Stimulated activated CD8-positive, alpha-beta memory T cell treated with anti-CD3 and anti-CD28 coated beads, Interleukin-7, amount 100 ng/mL, for 1 hour (primary cell): ENCODE measurements at places on chromosomes 3 and 15.

DNA sequence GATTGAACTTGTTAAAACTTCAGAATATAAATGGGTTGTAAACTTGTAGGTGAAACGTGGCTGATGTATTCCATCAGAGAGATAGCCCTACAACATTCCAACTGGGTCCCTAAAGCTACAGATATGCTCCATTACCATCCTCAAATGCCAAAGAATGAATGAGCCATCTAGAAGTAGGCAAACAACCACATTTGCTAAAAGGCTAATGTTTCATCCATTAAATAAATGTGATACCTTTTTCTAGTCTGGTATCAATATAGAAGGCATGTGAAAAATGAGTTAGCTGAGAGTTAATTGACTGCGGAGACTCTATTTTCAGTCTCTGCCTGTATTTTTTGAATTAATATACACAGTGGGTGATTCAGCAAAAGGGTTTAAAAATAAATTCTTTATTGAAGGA, 203.8 kb downstream of the RBMS3 start:
- DNase-seq: no peak

DNA sequence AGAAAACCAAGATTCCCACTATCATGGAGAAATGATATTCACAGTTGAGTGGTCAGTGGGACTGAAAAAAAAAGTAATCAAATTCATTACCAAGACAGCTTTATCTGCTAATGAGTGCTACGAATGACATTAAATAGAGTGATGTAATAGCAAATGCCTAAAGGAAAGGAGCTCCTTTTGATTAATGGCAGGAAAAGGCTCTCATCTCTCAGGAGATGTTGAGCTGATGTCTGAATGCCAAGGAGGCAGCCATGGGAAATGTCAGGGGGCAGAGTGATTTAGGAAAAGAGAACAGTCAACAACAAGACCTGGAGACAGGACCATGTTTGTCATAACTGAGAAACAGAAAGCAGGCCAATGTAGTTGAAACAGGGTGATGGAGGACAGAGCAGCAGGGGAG, 96.7 kb upstream of the SNTN start:
- DNase-seq: no peak

- DNase-seq: no peak
Measured at GRCh38 chr15:68417897-68418296, 14.1 kb downstream of the ITGA11 start.

DNA sequence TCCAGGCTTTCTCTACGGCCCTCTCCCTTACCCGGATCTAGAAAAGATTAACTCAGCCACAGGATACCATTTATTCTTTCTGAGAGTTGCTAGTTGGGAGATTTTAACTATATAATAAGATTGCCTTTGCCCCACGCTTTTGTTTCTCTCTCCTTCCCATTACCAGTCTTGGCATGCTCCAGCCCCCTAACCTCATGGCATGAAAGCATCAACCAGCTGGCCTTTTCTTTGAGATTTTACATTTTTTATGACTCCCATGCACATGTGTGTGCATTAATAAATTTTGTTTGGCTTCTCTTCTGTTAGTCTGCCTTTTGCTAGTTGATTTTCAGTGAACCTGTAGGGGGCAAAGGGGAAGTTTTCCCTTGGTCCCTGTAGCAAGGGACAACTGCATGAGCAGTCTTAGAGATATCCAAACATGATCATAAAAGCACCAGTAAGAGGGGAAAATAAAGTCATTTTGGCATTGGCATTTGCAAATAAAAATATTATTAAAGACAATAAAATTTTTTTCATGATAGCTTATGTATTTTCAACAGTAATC, 73.6 kb downstream of the OXSM start:
- no peak for DNase-seq

GRCh38 chr3:124964387-124964786, 29.8 kb upstream of the MUC13 start:
- no peak for DNase-seq

DNA sequence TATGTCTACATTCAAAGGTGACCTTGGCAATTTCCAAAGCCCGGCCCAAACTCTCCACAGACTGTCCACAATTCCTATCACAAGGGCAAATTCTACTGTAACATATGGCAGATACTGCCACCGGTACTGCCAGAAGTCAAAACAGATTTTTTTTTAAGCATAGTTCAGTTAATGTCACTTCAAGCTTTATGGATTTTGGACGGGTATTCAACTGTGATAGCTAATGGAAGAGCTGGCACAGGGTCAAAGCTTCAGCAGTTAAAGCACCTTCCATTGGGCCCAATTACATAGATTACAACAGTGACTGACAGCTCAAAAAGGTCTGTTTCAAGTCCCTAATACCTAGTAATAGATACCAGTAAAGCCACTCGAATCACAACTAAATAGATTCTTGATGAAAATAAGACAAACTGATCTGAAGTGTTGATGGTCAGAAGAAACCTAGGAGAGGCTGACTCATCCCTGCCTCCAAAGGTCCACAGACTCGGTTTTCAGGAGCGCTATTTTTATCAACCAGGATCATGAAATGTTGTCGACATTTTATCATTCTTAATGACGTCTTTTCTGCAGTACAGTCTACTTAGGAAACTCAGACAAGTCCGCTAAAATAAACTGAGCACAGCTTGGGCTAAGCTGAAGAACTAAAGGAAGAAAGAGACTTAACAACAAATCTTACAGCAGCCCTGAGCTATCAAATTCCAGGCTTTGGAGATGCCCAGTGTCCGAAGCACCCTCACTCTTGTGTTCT, 38.7 kb downstream of the ANXA2 start:
- DNase-seq: no peak

- no peak for DNase-seq
Measured at GRCh38 chr3:113211330-113212149, at the start of gene BOC. Gene BOC, plus strand, starts transcription at chr3:113211557. Its CDS starts 38,246 bp downstream, at chr3:113249803.

DNA sequence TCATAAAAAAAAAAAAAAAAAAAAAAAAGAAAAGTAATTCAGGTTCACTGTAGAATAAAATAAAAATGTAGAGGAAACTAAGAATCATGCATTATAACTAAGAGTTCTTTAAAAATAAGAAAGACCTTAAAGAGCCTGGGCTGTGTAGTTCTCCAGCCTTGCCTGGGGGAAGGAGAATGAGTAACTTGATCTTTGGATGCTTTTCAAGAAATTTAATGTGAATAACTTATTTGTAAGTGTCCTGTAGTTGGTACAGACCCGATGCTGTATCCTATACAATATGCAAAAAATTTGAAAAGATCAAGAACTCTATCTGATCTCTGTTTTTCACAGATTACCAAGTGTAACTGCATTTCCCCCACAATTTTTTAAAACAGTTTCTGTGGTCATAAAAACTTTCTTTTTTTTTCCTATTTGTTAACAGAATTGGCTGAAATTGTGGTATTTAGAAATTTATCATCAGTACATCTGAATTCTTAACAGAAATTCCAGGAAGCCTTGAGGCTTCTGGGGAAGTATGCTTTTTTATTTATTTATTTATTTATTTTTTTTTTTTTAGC, 195.3 kb downstream of the THRB start:
- DNase-seq: no peak

DNA sequence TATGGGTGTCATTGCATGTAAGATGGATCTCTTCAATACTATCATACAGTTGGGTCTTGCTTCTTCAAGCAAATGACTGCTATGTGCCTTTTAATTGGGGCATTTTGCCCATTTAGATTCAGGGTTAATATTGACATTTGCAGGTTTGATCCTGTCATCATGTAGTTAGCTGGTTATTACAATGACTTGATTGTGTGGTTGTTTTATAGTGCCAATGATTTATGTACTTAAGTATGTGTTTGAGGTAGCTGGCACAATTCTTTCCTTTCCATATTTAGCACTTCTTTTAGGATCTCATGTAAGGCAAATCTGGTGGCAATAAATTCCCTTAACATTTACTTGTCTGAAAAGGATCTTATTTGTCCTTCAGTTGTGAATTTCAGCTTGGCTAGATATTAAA, 267.5 kb downstream of the VGLL3 start:
- no peak for DNase-seq

DNA sequence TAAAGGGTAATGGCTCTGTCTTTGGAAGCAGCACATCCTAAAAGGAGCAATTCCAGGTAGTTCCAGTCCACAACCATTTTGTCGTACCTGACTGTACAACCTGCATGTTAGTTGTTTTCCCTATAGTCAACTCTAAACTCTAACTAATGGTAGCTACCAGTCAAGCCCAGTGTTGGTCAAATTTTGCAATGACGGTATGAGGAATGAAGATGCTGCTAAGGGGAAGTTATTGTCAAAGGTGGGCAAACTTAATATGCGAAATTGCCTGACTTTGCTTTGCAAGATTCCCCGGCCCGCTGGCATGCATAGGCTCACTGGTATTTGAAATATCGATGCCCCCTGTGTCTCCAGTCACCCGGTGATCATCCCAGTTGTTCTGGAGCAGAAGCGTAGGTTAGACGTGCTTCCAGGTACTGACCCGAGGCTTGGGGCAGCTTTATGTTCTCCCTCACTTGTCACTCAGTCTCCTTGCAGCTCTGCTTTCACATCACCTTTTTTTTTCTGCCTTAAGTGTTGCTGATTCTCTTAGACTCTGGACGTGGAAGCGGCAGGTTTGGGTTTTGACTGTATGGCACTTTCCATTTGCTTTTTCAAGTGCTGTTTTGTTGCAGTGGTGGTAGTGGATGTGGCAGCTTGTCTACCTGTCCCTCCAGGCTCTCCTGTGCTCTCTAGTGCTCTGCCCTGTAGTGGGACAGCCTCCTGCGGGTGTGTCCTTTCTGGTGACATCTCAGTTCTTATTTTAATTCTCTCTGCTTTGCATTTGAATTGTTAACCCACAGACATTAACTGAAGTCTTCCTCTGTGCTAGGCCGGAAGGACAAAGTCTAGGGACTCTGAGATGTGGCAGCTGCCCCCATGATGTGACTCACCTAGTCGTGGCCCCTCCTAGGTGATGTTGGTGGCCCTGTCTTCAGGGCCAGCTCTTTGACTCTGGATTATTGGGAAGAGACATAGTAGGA, 95.8 kb upstream of the UMPS start:
- DNase-seq: no peak

- DNase-seq: no peak
Measured at GRCh38 chr3:55516392-55517030, 29.4 kb upstream of the WNT5A start.

DNA sequence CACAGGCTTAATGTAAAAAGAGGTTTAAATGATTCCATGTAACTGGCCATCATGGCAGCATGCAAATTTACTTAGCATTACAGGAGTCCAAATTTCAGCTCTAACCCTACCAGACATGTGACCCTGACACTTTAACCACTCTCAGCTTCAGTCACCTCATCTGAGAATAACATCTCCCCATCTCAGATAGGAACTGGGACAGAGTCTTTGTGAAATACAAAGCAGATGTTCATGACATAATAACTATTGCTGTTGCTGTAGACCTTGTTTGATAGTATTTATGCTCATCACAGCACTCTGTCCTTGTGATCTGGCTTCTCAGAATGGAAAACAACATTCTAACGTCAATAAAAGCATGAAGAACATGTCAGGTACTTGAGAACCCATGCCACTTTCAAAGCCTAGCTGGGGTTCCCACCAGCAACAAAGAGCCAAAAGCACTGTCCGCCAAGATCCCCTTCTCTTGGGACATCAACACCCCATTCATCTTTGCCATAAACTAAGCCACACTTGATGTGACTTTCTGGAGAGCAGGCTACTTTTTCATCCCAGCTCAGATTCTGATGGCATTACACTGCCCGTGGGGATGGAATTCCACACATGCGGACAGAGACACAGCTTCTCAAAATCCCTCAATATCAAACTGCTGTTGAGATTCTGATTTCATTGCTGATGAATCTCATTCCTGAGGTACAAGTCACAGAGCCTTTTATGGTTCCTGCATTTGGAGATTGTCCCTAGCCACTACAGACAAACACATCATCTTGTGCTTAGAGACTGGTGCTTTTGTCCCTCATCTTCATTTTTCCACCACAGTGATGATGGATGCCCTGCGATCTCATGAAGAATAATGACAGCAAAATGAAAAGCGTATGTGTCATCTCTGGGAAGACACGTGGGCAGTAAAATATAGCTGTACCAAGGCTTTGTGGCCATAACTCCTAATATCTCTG, 202.7 kb downstream of the TNIK start:
- DNase-seq: no peak

GRCh38 chr15:92601592-92602266, 53.8 kb downstream of the FAM174B start:
- no peak for DNase-seq

GRCh38 chr3:115486880-115487279, 136.4 kb upstream of the GAP43 start:
- no peak for DNase-seq

- no peak for DNase-seq
Measured at GRCh38 chr3:9316881-9317361, 45.9 kb upstream of the THUMPD3 start.

DNA sequence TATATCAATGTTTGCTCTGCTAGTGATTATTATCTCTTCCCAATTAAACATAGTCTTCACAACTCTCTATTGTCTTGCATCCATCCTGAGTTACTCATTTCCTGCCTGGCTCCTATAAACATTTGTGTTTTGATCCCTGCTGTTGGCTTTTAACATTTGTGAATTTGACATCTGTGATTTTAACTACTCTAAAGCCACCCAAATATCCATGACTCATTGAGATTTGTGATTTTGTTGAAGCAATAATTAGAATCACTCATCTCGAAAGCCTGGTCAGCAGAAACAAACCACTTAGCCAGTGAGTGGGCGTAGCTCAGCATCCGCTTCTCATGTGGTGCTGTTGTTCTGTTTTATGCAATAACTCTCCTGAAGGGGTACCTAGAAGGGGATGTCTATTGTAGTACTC, 174.3 kb upstream of the ZBTB20 start:
- no peak for DNase-seq

- no peak for DNase-seq
Measured at GRCh38 chr15:77719450-77719849, 86.7 kb upstream of the LINGO1 start.

- no peak for DNase-seq
Measured at GRCh38 chr3:23004971-23005370, 198.2 kb upstream of the UBE2E2 start.

GRCh38 chr3:136162322-136162721, 33.8 kb downstream of the MSL2 start:
- no peak for DNase-seq

DNA sequence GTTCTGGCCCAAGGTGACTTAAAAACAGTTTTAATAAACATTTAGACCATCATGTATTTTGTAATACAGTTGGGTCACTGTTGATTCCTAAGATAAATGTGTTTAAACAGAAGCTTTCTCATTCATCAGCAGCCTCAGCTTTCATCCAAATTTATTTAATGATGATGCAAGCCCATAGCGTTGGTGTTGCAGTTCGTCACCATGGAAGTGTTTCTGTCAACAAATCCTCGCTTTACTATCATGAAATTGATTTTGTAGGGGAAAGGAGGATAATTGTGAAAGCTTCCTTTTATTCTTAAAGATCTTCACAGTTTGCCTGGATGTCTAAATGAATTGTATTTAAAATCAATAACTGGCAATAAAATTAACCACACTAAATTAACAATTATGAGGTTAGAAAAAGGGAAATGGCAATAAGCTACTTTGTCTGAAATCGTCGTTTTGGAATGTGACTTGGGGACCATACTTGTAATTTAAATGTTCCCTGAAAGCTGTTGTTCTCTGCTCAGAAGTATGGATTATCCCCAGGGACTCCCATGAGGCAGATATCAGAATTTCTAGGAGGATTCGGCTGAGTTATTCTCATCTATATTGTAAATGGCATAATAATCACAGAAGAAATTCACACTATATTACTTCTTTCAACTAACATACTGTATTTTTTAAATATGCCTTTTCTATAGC, 29.0 kb downstream of the CMSS1 start:
- no peak for DNase-seq
